Esophagus muscularis mucosa (tissue), 4 donors: ENCODE measurements at places on chromosomes 12 and 14. TPM values are rescaled to one million over a fixed set of nuclear protein-coding genes. Genes with fewer than 3 reads are reported as not detected.
A peak's percentile ranks its signal among the peaks of the same experiment; 100 is the strongest.

Gene KCNA1
- 0.71 TPM for total RNA-seq

GRCh38 chr12:118271183-118271582 lies 101.5 kb downstream of the TAOK3 start:
- no peak overlapping the region for H3K27ac ChIP-seq
- H3K4me3 ChIP-seq: no peak overlapping the region
- no peak for DNase-seq
- H3K36me3 ChIP-seq: no peaks in the 10 kb centered on the region

Gene SLC15A4
- 40.6 TPM for total RNA-seq

GRCh38 chr14:59394268-59394667 lies 70.9 kb downstream of the GPR135 start:
- no peak overlapping the region for H3K27ac ChIP-seq
- H3K27me3 ChIP-seq: no peaks in the 10 kb centered on the region
- no peak overlapping the region for H3K4me3 ChIP-seq
- no peaks in the 10 kb centered on the region for H3K36me3 ChIP-seq

DNA sequence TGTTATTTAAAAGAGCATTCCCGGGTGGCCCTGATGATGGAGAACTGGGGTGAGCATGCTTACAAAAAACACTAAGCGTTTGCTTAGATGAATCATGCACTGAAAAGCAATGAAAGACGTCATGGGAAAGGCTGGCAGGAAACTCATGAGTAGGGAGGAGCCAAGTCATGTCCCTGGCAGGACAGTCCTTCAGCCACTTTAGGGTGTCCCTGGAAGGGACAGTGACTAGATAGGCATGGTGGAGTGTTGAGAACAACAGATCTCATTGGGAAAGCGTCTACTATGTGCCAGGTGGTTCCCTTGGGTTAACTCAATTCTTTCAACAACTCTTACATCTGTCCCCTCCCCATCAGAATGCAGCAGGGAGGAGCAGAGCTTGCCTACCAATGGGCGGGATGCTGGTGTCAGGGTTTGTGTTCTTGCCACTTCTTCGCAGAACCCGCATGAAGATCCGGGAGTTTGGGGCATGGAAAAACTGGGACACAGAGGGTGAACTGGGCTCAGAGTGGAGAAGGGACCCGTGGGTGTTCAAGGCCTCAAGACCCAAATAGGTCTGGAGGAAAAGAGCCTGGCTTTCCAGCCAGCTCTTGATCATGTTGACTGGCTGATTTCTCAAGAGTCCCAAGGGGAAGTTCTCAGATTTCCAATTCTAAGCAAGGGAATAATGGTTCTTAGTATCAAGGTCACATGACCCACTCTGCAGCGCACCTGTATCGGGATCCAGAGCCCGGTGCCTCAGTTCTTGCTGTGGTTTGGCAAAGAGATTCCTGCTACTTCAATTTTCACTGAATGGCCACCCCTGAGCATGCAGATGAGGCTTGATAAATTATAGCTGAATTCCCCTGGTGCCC lies 653.9 kb upstream of the TBX3 start:
- H3K4me1 ChIP-seq: peaks cover 8% of the 10 kb centered on the region
- DNase-seq: no peak
- peak overlapping the region; percentile 57 for H3K27ac ChIP-seq

Gene RGS6
- 0.83 TPM for total RNA-seq

- no peak for DNase-seq
- peaks cover 10% of the 10 kb centered on the region for H3K36me3 ChIP-seq
Measured at GRCh38 chr14:24426912-24427536, 2.4 kb downstream of the CBLN3 start.

- H3K36me3 ChIP-seq: no peaks in the 10 kb centered on the region
- DNase-seq: no peak
- no peaks in the 10 kb centered on the region for H3K27me3 ChIP-seq
- no peak overlapping the region for H3K4me3 ChIP-seq
Measured at GRCh38 chr12:16165506-16165905, 112.0 kb downstream of the SLC15A5 start.

Gene CYP27B1
- total RNA-seq: 0.32 TPM

- H3K27ac ChIP-seq: no peak overlapping the region
- no peaks in the 10 kb centered on the region for H3K36me3 ChIP-seq
- no peaks in the 10 kb centered on the region for H3K27me3 ChIP-seq
- DNase-seq: no peak
- H3K4me1 ChIP-seq: no peaks in the 10 kb centered on the region
Measured at GRCh38 chr12:52316290-52316689, 4.9 kb downstream of the KRT83 start.
